Liver (tissue), 10 donors: ENCODE measurements at places on chromosomes 1 and 21. TPM values are rescaled to one million over a fixed set of nuclear protein-coding genes. Genes with fewer than 3 reads are reported as not detected.

Gene OTUD7B
- 8.6 TPM for total RNA-seq

Gene ACTL8
- total RNA-seq: not detected

Gene PDE4B
- 3.9 TPM for total RNA-seq

Gene ITLN2
- total RNA-seq: 0.50 TPM

Gene ACKR1
- 17.2 TPM for total RNA-seq

Gene PCBP3
- total RNA-seq: 1.6 TPM

Gene ERICH3
- total RNA-seq: 0.08 TPM

GRCh38 chr1:1054971-1055370 is 19.1 kb downstream of the RNF223 start:
- no peak overlapping the region for H3K27ac ChIP-seq
- no peak overlapping the region for H3K4me3 ChIP-seq

DNA sequence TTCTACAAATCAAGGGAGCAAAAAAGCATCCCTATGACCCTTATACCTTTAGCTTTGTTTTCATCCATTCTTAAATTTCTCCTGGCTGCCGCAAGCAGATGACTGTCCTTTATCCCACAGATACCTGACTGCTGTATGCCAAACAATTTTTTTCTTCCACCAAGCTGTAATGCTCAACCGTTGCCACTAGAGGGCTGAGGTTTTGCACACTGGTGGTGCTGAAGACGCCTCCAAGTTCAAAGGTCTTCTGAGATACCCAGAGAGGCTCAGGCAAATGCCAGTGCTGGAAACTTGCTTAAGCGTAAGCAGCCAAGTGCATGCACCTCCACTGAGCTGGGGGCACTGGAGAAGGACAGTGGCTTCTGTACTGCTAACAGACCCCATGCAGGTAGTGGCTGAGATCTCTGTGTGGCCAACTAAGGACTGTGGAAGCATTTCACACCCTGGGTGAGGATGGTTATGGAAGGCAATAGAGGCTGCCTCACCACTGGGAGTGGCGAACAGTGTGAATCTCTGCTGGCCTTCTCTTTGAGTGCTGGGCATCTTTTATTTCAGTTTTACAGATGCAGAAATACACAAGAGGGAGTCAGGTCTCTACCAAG is 28.5 kb downstream of the CNIH3 start:
- H3K27ac ChIP-seq: no peak overlapping the region
- no peaks in the 10 kb centered on the region for H3K36me3 ChIP-seq

- no peaks in the 10 kb centered on the region for H3K27me3 ChIP-seq
- H3K4me3 ChIP-seq: no peak overlapping the region
- no peak for DNase-seq
- H3K4me1 ChIP-seq: no peaks in the 10 kb centered on the region
- H3K36me3 ChIP-seq: no peaks in the 10 kb centered on the region
These were observed 30.1 kb upstream of the SRP9 start for GRCh38 chr1:225747566-225747965.

GRCh38 chr21:27802816-27803475 is 836.1 kb upstream of the ADAMTS5 start:
- H3K4me3 ChIP-seq: no peak overlapping the region
- no peaks in the 10 kb centered on the region for H3K36me3 ChIP-seq
- no peaks in the 10 kb centered on the region for H3K4me1 ChIP-seq
- no peak for DNase-seq

GRCh38 chr1:230048322-230048721 is 18.7 kb upstream of the GALNT2 start:
- H3K27ac ChIP-seq: no peak overlapping the region
- no peaks in the 10 kb centered on the region for H3K4me1 ChIP-seq
- H3K4me3 ChIP-seq: no peak overlapping the region
- DNase-seq: no peak

GRCh38 chr1:152109998-152110294 is 5.3 kb downstream of the TCHH start:
- no peaks in the 10 kb centered on the region for H3K27me3 ChIP-seq
- no peak for DNase-seq
- no peaks in the 10 kb centered on the region for H3K36me3 ChIP-seq
- no peak overlapping the region for H3K4me3 ChIP-seq
- peaks cover 49% of the 10 kb centered on the region for H3K4me1 ChIP-seq

DNA sequence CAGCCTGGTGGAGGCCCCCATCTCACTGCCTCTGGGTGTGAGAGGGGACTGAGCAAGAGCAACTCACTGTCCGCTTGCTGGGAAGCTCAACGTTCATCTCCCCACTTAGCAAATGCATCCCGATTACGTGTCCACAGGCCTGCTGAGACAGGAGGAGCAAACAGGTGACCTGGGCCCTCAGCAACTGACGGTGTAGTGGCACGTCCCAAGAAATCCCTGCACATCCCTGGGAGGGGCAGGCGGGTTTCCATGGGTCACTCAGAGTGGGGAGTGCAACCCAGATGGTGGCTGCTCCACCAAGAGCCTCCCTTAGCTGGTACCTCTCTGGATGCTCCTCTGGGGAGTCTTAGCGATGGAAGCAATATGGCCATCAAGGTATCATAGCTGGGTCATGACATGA is 229.4 kb downstream of the DYRK1A start:
- H3K4me3 ChIP-seq: no peak overlapping the region
- no peaks in the 10 kb centered on the region for H3K4me1 ChIP-seq
- no peak for DNase-seq
- H3K27me3 ChIP-seq: no peaks in the 10 kb centered on the region
- no peak overlapping the region for H3K27ac ChIP-seq

DNA sequence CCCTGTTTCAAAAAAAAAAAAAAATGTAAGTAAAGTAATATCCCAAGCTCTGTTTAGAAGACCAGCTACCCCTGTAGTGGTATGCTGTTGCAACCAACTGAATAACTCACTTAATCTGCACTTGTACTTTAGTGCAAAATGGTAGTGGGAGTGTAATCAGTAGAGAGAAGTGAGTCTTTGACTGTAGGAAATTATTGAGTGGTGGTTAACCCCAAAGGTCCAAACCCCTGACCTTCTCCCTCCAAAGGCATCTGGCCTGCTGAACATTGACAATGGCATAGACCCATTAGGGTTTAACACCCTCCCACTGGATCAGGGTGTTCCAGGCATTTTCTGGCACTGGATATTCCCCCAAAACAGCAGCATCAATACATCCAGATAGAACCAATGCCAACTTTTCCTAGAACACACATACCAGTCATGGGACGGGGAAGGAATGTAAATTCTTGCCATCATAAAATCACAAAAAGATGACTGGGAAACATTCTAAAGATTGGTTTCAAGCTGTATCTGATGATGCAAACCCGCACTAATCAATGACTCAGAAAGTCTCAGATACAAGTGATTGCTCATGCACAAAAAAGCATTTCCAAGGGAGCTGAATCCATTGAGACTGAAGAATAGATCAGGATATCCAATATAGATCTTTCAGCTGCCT is 110.3 kb downstream of the MRPL39 start:
- H3K4me3 ChIP-seq: no peak overlapping the region
- H3K4me1 ChIP-seq: no peaks in the 10 kb centered on the region
- H3K27ac ChIP-seq: no peak overlapping the region
- H3K36me3 ChIP-seq: no peaks in the 10 kb centered on the region
- DNase-seq: no peak

DNA sequence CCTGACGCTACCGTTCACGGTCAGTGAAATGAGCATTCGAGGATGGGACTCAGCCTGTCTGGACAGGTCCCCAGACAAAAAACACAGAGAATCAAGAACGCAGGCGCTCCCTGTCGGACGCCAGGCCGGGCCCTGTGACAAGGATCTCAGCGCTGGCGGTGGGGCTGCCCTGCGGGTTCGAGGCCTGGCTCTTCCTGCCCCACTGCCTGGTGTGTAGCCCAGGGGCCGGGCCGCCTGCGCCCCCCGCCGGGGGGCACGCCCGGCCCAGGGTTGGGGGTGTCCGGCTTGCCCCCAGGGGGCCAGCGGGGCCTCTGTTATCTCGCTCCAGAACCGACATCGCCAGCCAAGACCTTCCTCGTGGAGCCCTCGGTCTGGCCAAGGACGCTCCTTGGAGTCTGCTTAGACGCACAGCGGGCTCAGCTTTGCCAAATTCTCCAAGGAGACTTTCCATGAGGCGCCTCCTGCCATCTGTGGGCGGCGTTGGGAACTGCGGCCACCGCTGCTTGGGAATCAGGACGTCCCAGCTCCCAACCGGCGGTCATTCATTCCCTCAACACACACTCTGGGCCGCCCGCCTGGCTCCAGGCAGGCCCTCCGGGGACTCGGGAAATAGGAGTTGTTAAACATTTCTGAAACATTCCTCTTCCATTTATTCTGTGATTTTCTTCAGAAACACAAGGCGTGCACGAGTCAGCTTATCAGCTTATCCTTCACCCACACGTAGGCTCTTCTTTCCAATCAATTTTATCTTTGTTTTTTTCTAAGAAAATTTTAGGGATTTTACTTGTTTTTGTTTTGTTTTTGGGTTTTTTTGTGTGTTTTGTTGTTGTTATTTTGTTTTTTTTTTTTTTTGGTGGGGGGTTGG is 11.3 kb upstream of the RIPK4 start:
- H3K27ac ChIP-seq: no peak overlapping the region
- DNase-seq: peak; percentile 73
- H3K4me3 ChIP-seq: no peak overlapping the region

- H3K27ac ChIP-seq: peak overlapping the region; percentile 29
- no peaks in the 10 kb centered on the region for H3K27me3 ChIP-seq
- DNase-seq: no peak
- peaks cover 74% of the 10 kb centered on the region for H3K4me1 ChIP-seq
- no peak overlapping the region for H3K4me3 ChIP-seq
These were observed 6.9 kb downstream of the PTPRF start for GRCh38 chr1:43537423-43538142.

- H3K4me1 ChIP-seq: no peaks in the 10 kb centered on the region
- H3K27ac ChIP-seq: no peak overlapping the region
- no peaks in the 10 kb centered on the region for H3K27me3 ChIP-seq
These were observed 38.9 kb downstream of the ZC3H11B start for GRCh38 chr1:219573960-219574359.

GRCh38 chr1:89203166-89203565 is 4.4 kb upstream of the GBP4 start:
- peaks cover 5% of the 10 kb centered on the region for H3K4me1 ChIP-seq
- no peaks in the 10 kb centered on the region for H3K27me3 ChIP-seq
- H3K36me3 ChIP-seq: no peaks in the 10 kb centered on the region
- no peak overlapping the region for H3K4me3 ChIP-seq
- no peak overlapping the region for H3K27ac ChIP-seq
- no peak for DNase-seq

- no peak overlapping the region for H3K4me3 ChIP-seq
- no peak for DNase-seq
- no peak overlapping the region for H3K27ac ChIP-seq
- H3K36me3 ChIP-seq: no peaks in the 10 kb centered on the region
- H3K4me1 ChIP-seq: no peaks in the 10 kb centered on the region
These were observed 289.9 kb downstream of the DPYD start for GRCh38 chr1:97630948-97631347.

DNA sequence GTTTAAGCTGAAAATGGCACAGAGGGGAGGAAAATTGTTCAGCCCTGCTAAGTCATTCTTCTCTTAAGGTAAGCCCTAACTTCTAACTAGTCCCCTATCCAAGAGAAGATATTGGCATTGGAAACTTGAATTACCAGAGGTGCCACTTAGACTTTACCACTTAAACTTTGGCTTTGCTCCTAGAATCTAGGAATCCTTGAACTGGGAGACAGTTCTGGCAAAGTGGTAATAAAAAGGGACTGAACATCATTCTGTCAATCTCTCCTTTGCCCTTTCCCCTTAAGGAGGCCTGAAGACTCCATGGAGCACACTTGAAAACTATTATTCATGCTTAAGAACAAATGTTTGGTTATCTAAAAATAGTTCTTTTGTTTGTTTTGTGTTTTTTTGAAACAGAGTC is 8.4 kb downstream of the ATP1A4 start:
- H3K4me1 ChIP-seq: no peaks in the 10 kb centered on the region
- H3K4me3 ChIP-seq: no peak overlapping the region

- no peaks in the 10 kb centered on the region for H3K36me3 ChIP-seq
- no peaks in the 10 kb centered on the region for H3K4me1 ChIP-seq
- no peaks in the 10 kb centered on the region for H3K27me3 ChIP-seq
- no peak overlapping the region for H3K4me3 ChIP-seq
These were observed 161.3 kb downstream of the ROR1 start for GRCh38 chr1:63935143-63935542.

- no peak overlapping the region for H3K4me3 ChIP-seq
- no peak overlapping the region for H3K27ac ChIP-seq
- no peaks in the 10 kb centered on the region for H3K27me3 ChIP-seq
- DNase-seq: no peak
- H3K4me1 ChIP-seq: peaks cover 14% of the 10 kb centered on the region
- no peaks in the 10 kb centered on the region for H3K36me3 ChIP-seq
These were observed 16.3 kb upstream of the IFNLR1 start for GRCh38 chr1:24203404-24203803.

- H3K36me3 ChIP-seq: no peaks in the 10 kb centered on the region
- peaks cover 7% of the 10 kb centered on the region for H3K4me1 ChIP-seq
- no peaks in the 10 kb centered on the region for H3K27me3 ChIP-seq
- peak overlapping the region; percentile 83 for H3K4me3 ChIP-seq
These were observed 696 bp downstream of the LSS start for GRCh38 chr21:46227811-46228344.

DNA sequence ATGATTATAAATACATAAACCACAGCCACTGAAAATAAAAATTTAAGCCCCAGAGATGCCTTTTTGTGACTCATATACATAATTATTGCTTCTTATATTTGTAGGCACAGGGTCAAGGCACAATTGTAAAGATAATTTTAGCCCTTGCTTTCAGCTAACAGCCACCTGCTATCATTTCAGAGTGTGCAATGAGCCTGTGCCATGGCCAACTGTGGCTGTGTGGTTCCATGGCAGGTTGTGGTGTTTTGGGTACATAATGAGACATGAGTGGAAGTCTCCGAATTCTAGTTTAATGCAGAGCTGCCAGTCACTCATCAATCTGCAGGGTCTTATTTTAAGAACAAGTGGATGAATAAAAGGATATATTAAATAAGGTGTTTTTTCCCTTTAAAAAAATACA is 346.9 kb upstream of the SNX7 start:
- H3K27me3 ChIP-seq: no peaks in the 10 kb centered on the region
- H3K4me1 ChIP-seq: no peaks in the 10 kb centered on the region
- no peak overlapping the region for H3K4me3 ChIP-seq
- H3K27ac ChIP-seq: no peak overlapping the region
